ENCODE measurements at places on chromosomes 12 and 14.

- DNase-seq = no peak
These were observed 8.0 kb downstream of the ANO6 start for GRCh38 chr12:45223868-45224267.

DNA sequence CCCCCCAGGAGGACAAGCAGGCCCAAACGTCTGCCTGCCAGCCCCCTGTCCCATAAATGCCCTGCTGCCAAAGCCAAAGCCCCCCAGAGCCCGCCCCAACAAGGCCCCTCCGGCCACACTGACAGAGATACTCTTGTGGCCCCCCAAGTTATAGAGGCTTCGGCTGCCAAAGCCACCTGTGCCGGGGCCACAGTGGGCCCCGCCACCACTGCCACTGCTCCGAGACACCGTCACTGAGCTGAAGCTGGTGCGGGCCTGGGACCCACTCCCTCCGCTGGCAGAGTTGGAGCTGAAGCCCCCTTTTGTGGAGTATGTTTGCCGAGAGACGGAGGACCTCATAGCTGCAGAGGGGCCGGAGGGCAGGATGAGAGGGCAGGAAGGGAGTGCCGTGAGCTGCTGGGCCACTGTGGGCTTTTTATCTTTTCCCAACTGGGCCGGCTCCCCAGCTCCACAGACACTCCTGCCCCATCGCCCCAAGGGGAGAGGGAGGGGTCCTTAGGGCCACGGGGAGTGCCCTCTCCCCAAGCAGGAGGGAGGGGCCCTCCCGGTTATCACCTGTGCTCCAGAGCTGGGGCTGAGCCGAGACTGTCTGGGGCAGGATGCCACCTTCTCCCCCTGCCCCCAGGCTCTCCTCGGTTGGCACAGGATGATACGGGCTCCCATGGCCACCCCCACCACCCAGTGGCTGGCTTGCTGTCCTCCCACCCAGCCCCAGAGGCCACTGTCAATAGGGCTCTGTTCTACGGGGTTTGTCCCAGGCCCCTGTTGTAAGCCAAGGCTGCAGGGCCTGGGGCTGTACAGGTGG lies at the start of gene KRT79:
TSS of gene KRT79 (minus strand) at position 390 of the 805 bp plus-strand sequence. CDS start at position 339, 51 bp downstream.
- no peak for DNase-seq

GRCh38 chr12:60398547-60398946 lies 802.7 kb downstream of the SLC16A7 start:
- DNase-seq = no peak

- no peak for DNase-seq
These were observed 26.9 kb downstream of the C12orf42 start for GRCh38 chr12:103468837-103469236.

GRCh38 chr14:86237733-86238132 lies 707.8 kb downstream of the FLRT2 start:
- DNase-seq = no peak

- DNase-seq = no peak
These were observed 14.6 kb upstream of the TCTN1 start for GRCh38 chr12:110599334-110599733.

- no peak for DNase-seq
These were observed 1.6 kb upstream of the KRT74 start for GRCh38 chr12:52575256-52575655.
